Natural killer cell treated with Interleukin-12 subunit alpha and Interleukin-12 subunit beta and Interleukin-15 and Interleukin-18, amount 100 ng/mL, for 72 hours (primary cell): ENCODE measurements at places on chromosomes 13 and 19. TPM values are rescaled to one million over a fixed set of nuclear protein-coding genes. Genes with fewer than 3 reads are reported as not detected.

PROZ gene
- total RNA-seq: not detected

DIAPH3 gene
- total RNA-seq: 8.1 TPM

NALCN gene
- not detected for total RNA-seq

SIGLEC6 gene
- 1.0 TPM for total RNA-seq

NLRP5 gene
- not detected for total RNA-seq

CYP4F11 gene
- total RNA-seq: not detected

LGI4 gene
- not detected for total RNA-seq

ZNF667 gene
- total RNA-seq: 0.17 TPM

PLEKHF1 gene
- total RNA-seq: 15.6 TPM

SIGLEC5 gene
- total RNA-seq: 0.22 TPM

DMRTC2 gene
- total RNA-seq: not detected

KCNK6 gene
- total RNA-seq: 7.7 TPM

CAPS gene
- total RNA-seq: 8.6 TPM

KLK12 gene
- total RNA-seq: not detected

CEACAM7 gene
- not detected for total RNA-seq

CYP2A6 gene
- not detected for total RNA-seq

CPB2 gene
- total RNA-seq: not detected

GRK1 gene
- not detected for total RNA-seq

PGPEP1 gene
- total RNA-seq: 42.1 TPM

OR7A5 gene
- total RNA-seq: not detected

TNFSF9 gene
- total RNA-seq: 3.8 TPM

ANKLE1 gene
- 2.0 TPM for total RNA-seq

ZBTB7A gene
- 63.4 TPM for total RNA-seq

AMER2 gene
- total RNA-seq: not detected

C19orf44 gene
- 3.3 TPM for total RNA-seq

OPA3 gene
- total RNA-seq: 17.0 TPM
